ENCODE measurements at places on chromosomes 5 and 9.

- peak; percentile 56 for DNase-seq
These were observed 10.0 kb downstream of the TLE4 start for GRCh38 chr9:79581794-79582193.

DNA sequence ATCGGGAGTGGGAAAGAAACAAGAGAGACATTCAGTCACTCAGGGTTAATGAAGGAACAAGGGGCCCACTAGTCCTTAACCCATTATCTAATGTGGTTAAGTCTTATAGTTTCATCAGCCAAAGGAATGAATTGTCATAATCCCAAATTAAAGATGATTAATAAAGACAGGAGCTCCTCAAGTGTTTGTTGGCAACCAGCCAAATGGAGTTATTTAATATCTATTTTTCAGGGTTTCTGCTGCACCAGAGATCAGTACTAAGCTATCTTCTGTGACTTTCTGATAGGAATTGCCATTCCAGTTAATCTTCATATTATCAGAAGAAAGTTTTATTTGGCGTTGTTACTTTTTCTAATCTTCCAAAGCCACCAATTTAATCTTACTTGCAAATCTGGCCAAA, 34.0 kb upstream of the FCHO2 start:
- DNase-seq: no peak

DNA sequence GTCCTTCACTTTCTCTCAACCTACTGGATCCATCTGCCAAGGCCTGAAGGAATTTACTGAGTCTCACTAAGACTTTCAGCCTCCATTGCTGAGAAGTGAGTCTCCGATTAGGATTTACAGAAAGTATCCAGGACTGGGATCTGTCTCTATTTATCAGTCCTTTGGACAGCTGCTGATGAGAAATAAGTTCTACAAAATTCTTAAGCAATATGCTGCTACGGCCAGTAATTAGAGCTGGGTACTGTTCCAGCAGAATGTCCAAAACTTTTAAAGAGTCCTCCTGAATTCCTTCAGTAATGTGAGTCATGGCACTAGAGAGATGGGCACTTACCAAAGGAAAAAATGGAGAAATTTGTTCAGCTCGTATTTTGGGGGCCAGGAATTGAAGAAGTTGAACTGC, 5.9 kb downstream of the TEX10 start:
- DNase-seq: peak; percentile 38

GRCh38 chr5:126801992-126802294, 25.0 kb downstream of the LMNB1 start:
- peak; percentile 40 for DNase-seq

GRCh38 chr5:8060235-8060952, 191.4 kb downstream of the MTRR start:
- no peak for DNase-seq

DNA sequence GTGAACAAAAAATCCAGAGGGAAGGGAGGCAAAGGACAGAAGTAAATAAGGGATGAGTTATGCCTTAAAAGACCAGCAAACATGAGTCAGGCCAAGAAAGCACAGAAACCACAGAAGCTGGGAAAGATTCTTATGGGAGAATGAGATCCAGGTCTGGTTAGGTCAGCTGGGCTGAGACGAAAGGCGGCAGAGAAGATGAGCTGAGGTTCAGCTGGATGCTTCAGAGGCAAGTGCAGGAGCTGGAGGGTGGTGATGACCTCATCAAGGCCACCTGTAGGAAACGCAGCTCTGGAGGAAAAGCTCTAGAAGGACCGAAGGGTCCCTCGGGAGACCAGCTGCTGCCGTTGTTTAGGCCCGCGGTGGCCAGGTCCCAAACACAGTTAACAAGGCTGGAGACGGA, 152.0 kb downstream of the MYO10 start:
- no peak for DNase-seq

GRCh38 chr9:76177931-76178330, 216.3 kb downstream of the RFK start:
- no peak for DNase-seq

DNA sequence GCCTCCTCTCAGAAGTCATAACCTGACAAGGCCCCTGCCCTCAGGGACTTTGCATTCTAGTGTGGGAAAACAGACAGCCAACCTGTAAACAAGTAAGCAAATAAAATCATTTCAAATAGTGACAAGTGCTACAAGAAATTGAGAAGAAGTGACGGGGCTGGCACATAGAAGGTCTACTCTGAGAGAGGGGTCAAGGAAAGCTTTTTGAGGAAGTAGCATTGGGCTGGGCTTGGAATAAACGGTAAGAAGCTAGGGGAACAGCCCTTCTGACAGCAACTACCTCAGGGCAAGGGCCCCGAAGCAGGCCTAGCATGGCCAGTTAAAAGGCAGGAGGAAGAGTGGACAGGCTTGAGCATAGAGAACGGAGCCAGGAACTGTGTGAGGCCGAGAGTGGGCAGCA, 4.8 kb upstream of the SLC2A8 start:
- no peak for DNase-seq

DNA sequence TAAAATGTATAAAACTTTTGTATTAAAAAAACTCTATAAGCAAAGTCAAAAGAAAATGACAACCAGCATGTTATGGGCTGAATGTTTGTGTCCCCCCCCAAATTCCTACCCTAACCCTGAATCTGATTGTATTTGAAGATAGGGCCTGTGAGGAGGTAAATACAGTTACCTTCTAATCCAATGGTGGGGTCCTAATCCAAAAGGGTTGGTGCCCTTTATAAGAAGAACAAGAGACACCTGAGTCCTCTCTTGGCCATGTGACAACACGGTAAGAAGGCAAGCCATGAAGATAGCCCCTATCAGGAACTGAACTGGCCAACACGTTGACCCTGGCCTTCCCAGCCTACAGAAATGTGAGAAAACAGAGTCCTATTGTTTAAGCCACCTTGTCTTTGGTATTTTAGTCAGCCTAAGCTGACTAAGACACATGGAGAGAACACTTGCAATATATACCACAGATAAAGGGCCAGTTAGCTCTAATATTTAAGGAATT, 49.7 kb upstream of the AKNA start:
- DNase-seq: no peak

- peak; percentile 22 for DNase-seq
These were observed 132.5 kb upstream of the HAND1 start for GRCh38 chr5:154610321-154611154.

- DNase-seq: no peak
These were observed 27.8 kb upstream of the CSF1R start for GRCh38 chr5:150114102-150114641.

DNA sequence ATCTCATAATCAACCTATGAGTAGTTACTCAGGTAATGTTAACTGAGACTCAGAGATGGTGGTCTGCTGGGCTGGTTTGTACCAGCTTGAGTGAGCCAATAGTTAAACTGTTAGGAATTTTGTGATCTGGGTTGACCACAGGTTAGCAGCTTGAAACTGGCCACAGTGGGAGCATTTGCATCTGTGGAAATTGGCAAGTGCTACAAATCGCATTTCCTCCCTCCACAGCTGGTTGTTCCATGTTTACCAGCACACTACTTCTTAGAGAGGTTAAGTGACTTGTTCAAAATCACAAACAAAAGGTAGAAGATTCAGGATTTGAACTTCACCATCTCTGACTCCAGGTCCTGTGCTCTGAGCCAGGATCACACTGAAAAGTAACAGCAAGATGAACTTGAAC, 446.9 kb upstream of the CLINT1 start:
- no peak for DNase-seq

DNA sequence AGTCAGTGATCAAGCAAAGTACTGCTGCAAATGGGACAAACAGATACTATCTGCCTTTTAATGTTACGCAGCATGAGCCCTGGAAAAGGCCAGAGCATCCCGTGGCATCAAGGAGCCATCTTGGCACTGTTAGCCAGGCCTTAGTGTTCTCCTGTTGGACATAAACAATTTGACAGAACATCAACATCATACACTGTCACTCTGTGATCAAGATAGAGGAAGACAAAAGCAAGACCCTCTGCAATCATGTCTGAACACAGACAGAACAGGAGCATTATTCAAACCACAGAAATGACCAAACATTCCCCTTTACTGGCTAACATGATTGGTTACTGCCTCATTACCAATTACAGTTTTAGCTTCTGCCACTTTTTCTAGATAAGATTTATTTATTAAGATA, 21.2 kb upstream of the ROPN1L start:
- DNase-seq: no peak

DNA sequence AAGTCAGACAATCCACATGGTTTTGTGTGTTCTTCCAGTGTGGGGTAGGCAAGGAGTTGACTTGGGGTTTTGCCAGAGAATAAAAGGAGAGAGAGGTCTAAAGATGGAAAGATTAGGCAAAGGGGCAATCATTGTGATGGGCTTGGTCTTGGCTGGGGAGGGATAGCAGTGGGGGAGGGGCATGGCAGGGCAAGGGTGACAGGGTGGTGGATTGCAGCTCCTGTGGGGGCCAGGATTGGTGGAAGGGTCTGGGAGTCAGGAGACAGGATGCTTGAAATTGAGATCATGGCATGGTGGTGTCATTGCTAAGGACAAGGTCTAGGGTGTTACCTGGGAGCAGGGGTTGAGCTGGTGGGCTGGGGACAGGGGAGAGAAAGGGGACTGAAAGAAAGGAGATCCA, 57.6 kb downstream of the ZNF618 start:
- no peak for DNase-seq

- DNase-seq: no peak
These were observed 78.3 kb upstream of the HSPA9 start for GRCh38 chr5:138653502-138653901.

GRCh38 chr5:67793418-67793817, 422.1 kb upstream of the PIK3R1 start:
- no peak for DNase-seq

DNA sequence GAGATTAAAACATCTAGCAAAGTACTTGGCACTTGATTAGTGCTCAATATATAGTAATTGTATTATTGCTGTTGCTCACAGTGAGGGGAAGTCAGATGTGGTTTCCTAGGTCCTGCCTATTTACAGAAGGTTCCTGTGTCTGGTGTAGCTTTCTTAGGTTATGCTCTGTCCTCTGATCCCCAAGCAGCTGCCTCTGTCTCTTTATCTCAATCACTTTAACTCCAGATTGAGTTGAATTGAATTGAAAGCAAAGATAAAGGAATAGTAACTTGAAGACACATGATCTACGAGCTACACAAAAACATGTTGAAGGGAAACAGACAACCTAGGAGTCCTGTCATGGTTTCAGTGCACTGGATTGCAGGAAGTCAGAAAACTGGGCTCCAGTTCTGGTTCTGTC, 113.9 kb upstream of the ADAMTSL1 start:
- DNase-seq: no peak

DNA sequence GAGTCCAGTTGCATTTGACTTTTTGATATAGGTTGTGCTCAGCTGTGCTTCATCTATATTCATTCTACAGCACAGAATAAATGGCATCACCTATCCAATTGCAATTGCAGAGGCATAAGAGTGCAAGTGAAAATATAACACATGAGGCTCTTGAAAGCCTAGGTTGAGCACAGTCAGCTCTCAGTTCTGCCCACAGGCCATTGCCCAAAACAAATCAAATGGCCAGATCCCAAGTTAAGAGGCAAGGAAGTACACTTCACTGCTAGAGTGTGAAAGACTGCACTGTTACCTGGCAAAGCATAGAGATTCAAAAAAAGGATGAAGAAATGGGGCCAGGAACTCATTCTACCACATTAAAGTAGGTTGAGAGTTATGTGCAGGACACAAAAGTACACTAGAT, 305.5 kb upstream of the SEMA6A start:
- DNase-seq: no peak

GRCh38 chr5:33482335-33482734, 41.6 kb downstream of the TARS1 start:
- DNase-seq: no peak

- DNase-seq: peak; percentile 4
These were observed 19.4 kb downstream of the CSF1R start for GRCh38 chr5:150066901-150067396.

DNA sequence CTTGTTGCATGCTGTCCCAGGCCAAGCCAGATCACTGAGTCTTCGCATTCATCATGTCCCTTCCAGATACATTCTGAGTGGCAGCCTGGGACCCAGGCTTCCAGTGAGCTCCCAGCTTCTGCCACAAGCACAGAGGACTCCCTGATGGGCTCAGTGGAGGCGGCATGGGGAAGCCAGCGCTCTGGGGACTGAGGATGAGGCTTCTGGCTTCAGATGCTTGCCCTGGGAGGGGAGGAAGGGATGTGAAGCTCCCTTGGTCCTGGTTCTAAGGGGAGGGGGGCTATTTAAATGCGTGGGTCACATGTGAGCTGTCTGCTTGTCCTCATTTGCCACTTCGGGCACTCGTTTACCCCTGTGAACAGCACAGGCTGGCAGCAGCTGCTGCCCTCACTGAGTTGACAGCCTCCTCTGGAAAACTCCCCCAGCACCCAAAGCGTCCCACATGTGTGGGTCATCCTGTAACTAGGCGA, 174.0 kb downstream of the NR3C1 start:
- no peak for DNase-seq

DNA sequence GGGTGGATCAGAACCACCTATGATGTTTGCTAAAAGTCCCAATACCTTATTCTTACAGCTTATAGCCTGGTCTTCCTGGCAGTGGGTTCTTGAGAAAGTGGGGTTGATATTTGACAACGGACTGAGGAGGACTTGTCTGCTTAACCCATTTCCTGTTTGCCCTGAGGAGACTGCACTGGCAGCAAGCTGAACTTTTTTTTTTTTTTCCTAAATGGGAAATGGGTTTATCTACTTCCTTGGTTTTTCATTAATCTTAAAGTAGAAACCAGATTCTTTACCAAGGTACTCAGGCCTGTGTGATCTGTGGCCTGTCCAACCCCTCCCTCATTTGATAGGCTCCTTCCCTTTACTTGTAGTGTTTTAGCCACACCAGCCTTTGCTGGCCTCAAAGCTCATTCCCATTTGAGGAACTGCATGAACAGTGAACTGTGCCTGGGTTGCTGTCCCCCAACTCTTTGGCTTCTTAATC, 47.1 kb downstream of the C9orf57 start:
- no peak for DNase-seq

DNA sequence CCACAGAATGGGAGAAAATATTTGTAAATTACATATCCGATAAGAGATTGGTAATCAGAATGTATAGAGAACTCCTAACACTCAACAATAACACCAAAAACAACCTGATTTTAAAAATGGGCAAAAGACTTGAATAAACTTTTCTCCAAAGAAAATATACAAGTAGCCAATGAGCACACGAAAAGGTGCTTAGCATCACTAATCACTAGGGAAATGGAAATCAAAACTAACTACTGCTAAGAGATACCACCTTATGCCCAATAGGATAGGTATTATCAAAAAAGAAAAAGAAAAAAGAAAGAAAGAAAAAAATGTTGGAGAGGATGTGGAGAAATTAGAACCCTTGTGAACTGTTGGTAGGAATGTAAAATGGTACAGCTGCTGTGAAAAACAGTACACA, 212.1 kb downstream of the TLR4 start:
- no peak for DNase-seq

- no peak for DNase-seq
These were observed 39.4 kb downstream of the BICD2 start for GRCh38 chr9:92725266-92725545.

GRCh38 chr9:113219969-113220368, 1.1 kb downstream of the FKBP15 start:
- DNase-seq: no peak

Data from AG09319 (cell line).